ENCODE measurements at places on chromosomes 3 and 15. TPM values are rescaled to one million over a fixed set of nuclear protein-coding genes. Genes with fewer than 3 reads are reported as not detected.

The GLDN gene
- total RNA-seq: 0.07 TPM

The ARHGAP11A gene
- 1.1 TPM for total RNA-seq

The SPCS1 gene
- 67.0 TPM for total RNA-seq

The CHCHD4 gene
- total RNA-seq: 26.8 TPM

The KNL1 gene
- total RNA-seq: not detected

Data from psoas muscle (tissue), 8 donors.